ENCODE measurements at places on chromosomes 3 and 15. TPM values are rescaled to one million over a fixed set of nuclear protein-coding genes. Genes with fewer than 3 reads are reported as not detected.

GRCh38 chr15:89101302-89102193 lies 13.3 kb downstream of the ABHD2 start:
- no peak overlapping the region for H3K4me3 ChIP-seq
- peaks cover 12% of the 10 kb centered on the region for H3K4me1 ChIP-seq
- H3K36me3 ChIP-seq: no peaks in the 10 kb centered on the region

GRCh38 chr3:89184151-89184995 lies 77.0 kb downstream of the EPHA3 start:
- no peaks in the 10 kb centered on the region for H3K4me1 ChIP-seq
- H3K27me3 ChIP-seq: no peaks in the 10 kb centered on the region
- H3K4me3 ChIP-seq: no peak overlapping the region
- no peak overlapping the region for H3K27ac ChIP-seq

- no peaks in the 10 kb centered on the region for H3K4me1 ChIP-seq
- H3K27ac ChIP-seq: no peak overlapping the region
- no peaks in the 10 kb centered on the region for H3K27me3 ChIP-seq
These were observed 21.0 kb upstream of the ALDH1A2 start for GRCh38 chr15:58086491-58086890.

DNA sequence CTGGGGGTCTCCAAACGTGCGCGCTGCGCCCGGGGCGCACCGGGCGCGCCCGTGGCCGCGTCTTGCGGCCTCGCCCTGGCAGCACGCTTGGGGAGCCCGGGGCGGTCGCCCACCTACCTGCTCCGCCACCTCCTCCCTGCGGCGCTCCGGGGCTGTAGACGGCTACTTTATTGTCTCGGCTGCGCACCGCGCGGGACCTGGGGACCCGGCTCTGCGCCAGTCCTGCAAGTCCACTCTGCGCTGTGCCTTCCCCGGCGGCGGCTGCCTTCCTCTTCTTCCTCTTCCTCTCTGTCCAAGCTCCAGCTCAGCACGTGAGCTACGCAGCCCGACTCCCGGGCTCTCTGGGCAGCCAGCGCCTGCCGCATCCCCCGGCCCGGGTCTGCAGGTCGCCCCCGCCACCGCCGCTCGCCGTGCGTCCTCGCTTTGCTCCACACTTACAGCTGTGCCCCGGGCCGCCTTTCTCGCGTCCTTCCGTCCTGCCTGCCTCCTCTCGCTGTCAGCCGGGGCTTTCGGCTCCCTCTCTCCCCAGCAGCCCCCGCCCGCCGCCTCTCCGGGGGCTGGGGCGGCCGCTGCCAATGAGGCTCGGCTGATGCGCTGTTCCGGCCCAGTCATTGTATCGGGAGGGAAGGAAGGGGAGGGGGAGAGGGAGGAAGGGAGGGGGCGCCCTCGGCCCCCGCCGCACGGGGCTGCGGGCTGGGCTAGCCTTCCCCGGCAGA lies 156.4 kb upstream of the FRMD4B start:
- no peaks in the 10 kb centered on the region for H3K27me3 ChIP-seq
- no peak overlapping the region for H3K4me3 ChIP-seq
- H3K4me1 ChIP-seq: no peaks in the 10 kb centered on the region
- no peaks in the 10 kb centered on the region for H3K36me3 ChIP-seq
- DNase-seq: peak; percentile 63

DNA sequence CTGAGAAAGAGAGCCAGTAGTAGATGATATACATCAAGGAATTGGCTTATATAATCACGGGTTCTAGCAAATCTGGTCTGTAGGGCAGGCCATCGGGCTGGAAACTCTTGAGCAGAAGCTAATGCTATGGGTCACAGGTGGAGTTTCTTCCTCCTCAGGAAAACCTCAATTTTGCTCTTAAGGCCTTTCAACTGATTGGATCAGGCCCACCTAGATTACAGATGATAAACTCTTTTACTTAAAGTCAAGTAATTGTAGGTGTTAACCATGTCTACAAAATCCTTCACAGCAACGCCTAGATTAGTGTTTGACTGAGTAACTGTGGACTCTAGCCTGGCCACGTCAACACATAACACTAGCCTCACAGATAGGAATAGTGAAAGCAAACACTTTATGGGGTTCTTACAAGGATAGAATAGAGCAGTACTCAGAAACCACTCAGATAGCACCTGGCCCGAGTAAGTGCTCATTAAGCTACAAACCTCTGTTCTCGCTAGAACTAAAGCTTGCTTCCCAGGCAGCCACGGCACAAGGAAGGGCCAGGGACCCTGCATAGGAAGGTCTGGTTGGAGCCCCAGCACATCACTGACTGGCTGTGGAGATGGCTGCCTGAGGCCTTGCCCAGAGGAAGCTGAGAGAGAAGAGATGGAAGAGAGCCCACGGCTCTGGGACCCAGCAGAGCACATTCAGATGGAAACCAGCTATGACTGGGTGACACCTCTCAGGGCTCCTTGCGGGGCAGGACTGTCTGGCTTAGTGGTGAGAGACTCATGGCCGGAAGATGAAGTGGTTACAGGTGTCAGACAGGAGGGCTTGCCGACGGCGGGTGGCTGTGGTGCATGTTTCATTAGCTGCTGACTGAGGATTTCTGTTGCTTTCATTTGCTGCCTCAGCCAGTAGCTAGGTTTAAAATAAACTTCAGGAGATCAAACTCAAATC lies 202.5 kb upstream of the TLE3 start:
- H3K27me3 ChIP-seq: no peaks in the 10 kb centered on the region
- H3K27ac ChIP-seq: no peak overlapping the region
- H3K4me1 ChIP-seq: no peaks in the 10 kb centered on the region
- DNase-seq: no peak
- H3K4me3 ChIP-seq: no peak overlapping the region

- H3K27me3 ChIP-seq: no peaks in the 10 kb centered on the region
- no peak overlapping the region for H3K27ac ChIP-seq
- DNase-seq: no peak
These were observed 14.5 kb upstream of the SLC6A1 start for GRCh38 chr3:10977892-10978510.

CHAC1 gene
- total RNA-seq: 2.1 TPM

DNA sequence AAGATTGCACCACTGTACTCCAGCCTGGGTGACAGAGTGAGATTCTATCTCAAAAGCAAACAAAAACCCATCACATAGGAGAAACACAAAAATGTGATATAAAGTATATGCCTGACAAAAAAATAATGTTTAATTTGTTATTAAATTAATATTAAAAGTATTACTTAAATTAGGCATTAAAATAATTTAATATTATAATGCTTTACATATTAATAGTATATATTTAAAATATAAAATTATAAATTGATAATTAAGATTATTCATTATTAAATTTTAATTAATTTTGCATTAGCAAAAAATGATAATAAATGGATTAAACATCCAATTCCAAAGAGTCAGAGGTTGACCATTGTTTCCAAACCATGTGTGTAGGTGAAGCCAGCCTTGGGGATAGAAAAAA lies 22.0 kb upstream of the GABRA5 start:
- DNase-seq: no peak
- H3K4me3 ChIP-seq: no peak overlapping the region
- no peak overlapping the region for H3K27ac ChIP-seq
- peaks cover 4% of the 10 kb centered on the region for H3K27me3 ChIP-seq

CFAP20DC gene
- total RNA-seq: 0.39 TPM

DNA sequence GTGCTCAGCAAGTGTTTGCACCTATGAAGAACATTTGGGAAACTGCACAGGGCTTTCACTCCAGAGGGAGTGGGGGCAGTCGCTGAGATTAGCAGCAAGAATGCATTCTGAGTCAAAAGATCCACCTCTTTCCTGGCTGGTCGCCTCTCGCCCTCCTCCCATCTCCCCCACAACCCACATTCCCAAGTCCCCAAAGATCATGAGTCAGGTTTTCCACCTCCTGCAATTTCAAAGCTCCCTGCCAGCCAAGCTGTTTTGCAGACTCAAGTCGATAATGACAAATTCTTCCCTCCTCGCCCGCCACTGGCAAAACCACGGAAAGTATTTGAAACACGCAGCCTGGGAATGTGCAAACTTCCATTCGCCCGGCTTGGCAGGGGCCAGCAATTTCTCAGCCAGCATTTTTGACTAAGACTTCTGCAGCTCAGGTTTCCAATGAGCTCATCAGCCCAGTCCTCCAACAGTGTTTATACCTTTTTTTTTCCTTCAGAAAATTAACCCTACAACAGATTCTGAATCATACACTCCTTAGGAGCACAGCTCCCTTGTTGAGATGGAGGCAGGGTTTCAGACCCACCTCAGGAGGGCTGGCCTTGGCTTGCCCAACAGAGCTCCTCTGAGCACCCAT lies 181.4 kb downstream of the SMAD6 start:
- H3K27ac ChIP-seq: peak overlapping the region; percentile 75
- no peak overlapping the region for H3K4me3 ChIP-seq
- DNase-seq: peak; percentile 95
- no peaks in the 10 kb centered on the region for H3K36me3 ChIP-seq

DPPA2 gene
- not detected for total RNA-seq

DNA sequence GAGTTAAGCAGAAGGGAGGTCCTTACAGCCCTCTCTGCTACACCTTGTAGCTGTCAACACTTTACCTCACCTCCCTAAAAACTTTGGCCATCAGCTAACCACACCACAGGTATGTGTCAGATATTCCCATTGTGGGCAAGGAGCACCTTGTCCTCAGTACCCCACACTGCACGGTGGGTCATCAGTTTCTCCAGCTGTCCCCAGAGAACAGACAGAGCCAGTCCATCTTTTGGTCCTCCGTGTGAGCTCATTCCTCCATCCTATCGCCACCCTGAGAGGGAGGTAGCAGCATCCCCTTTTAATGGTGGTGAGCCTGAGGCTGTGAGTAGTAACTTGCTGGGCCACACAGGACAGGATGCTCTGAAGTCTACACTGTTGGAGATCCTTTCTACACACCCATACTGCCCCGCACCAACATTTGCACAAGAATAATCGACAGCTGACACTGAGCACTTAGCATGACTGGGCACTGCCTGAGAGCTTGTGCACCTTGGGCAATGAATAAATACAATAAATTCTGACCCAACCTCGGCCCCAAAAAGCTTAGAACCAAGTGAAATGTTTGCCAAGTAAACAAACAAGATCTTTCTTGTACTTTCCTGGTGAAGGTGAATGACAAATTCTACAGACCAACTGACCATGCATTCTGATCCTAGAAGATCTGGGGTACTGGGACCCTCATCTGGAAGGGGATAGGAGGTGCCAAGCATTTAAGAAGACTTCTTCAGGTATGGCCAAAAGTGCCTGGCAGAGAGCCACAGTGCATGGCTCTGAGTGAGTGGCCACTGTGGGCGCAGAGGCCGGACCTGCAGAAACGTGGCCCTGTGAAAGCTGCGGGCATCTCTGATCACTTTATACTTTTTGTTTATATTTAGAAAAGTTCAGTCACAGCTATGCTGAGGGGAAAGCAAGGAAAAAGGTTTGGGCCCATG lies 6.9 kb downstream of the CHCHD4 start:
- H3K4me3 ChIP-seq: no peak overlapping the region
- no peaks in the 10 kb centered on the region for H3K27me3 ChIP-seq
- H3K27ac ChIP-seq: no peak overlapping the region
- H3K4me1 ChIP-seq: no peaks in the 10 kb centered on the region
- peaks cover 6% of the 10 kb centered on the region for H3K36me3 ChIP-seq
- no peak for DNase-seq

FAM107A gene
- total RNA-seq: 23.6 TPM

DNA sequence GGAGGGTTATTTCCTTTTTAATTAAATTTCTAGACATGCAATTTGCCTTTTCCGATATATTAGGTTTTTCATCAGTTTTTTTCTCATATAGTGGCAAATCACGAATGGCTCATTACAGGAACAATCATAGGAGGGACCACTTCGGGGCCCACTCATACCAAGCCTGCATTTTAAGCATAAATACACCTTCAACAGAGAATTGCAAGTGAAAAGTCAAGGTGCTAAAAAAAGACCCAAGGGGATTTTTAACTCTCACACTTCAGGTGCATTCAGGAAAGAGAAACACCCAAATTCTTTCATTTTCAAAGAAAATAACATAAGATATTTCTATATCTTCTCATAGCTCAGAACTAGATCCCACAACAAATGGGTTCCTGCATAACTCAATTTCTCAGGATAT lies 979.6 kb upstream of the NR2F2 start:
- no peak overlapping the region for H3K4me3 ChIP-seq
- DNase-seq: no peak
- no peaks in the 10 kb centered on the region for H3K27me3 ChIP-seq

DNA sequence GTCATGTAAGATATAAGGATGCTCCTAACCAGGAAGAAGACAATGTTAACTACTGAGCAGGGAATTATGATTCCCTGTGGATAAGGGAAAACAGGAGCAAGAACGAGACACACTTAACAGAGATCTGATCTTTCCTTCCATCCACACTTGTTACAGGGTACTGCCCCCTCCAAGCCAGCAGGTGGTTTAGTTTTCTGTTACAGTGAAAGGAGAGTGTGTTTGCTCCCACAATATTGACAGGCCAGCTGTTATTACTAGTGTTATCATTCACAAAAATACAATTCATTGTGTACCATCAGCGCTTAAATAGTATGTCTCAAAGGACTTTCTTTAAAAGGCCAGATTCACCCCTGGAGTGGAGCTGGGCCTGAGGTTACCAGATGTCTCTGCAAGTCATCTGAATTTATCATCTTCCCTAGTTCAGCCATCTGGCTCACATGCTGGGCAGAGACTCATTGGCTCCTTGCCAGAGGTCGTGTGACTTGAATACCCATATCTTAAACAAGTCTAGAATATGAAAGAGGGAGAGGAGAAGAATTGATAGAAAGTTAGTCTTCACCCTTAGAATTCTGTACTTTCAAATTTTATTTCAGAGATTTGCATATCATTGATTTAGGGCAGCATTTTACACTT lies 16.8 kb upstream of the FMN1 start:
- no peaks in the 10 kb centered on the region for H3K4me1 ChIP-seq
- no peak overlapping the region for H3K4me3 ChIP-seq
- H3K27me3 ChIP-seq: no peaks in the 10 kb centered on the region
- no peak overlapping the region for H3K27ac ChIP-seq

- H3K27me3 ChIP-seq: no peaks in the 10 kb centered on the region
- no peaks in the 10 kb centered on the region for H3K36me3 ChIP-seq
These were observed 61.4 kb downstream of the ATP10A start for GRCh38 chr15:25801586-25802284.

GRCh38 chr3:157081626-157082210 lies 78.2 kb downstream of the CCNL1 start:
- peak; percentile 98 for DNase-seq
- no peak overlapping the region for H3K27ac ChIP-seq
- H3K36me3 ChIP-seq: no peaks in the 10 kb centered on the region
- H3K4me3 ChIP-seq: no peak overlapping the region

EFHB gene
- total RNA-seq: 3.0 TPM

SLC38A3 gene
- 1.4 TPM for total RNA-seq

DNA sequence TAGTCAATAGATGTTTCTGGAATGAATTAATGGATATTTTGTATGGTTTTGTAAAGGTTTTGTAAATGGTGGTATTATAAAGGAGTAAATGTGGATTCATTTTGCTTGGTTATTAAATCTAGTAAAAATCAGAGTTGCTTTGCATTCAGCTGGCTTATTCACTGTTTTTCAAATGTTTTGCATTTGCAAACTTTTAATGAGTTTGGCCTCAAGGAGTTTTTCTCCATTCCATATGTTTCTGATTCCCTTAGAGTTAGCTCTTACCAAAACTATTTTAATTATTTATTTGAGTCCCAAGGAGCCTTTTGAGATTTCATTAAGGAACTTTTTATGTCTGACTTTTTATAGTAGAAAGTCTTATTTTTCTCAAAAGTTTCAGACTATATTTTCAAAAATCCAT lies 992.2 kb downstream of the DIPK2A start:
- H3K4me1 ChIP-seq: no peaks in the 10 kb centered on the region
- no peaks in the 10 kb centered on the region for H3K27me3 ChIP-seq
- H3K4me3 ChIP-seq: no peak overlapping the region
- DNase-seq: no peak
- no peaks in the 10 kb centered on the region for H3K36me3 ChIP-seq

Data from aorta (tissue), 5 donors.